Activated CD8-positive, alpha-beta memory T cell treated with anti-CD3 and anti-CD28 coated beads, Interleukin-2, amount 50 U/mL, for 4 hours (primary cell): ENCODE measurements at places on chromosomes 1 and 21.

DNA sequence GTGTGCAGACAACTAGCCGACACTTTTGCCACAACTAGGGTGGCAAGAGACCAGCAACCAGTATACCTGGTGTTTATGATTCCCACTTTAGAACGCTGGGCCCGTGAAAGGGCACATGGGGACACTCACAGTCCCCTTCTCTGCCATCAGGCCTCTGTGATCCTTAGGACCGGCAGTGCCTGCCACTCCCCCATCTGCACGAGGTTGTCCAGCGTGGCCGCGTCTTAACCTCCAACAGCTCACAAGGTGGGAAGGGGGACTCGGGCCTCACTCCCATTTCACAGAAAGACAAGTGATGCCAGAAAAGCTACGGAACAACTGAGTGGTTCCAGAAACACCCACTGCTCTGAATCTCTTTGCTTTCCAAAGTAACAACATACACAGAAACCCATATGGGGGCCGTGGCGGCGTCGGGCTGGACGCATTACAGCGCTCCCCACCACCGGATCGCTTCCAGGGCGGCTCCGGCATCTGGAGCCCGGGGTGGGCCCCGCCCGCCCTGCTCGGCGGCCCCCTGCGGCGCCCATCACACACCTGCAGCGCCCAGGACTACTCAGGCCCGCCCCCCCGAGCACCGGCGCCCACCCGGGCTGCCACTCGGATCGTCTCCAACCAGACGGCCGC, 1.0 kb downstream of the ZNF496 start:
- no peak for DNase-seq

- DNase-seq = no peak
These were observed 26.5 kb downstream of the TRIM45 start for GRCh38 chr1:117094841-117095604.

GRCh38 chr1:111219557-111220286, 7.8 kb upstream of the CHI3L2 start:
- no peak for DNase-seq

- DNase-seq = no peak
These were observed 2.3 kb downstream of the EVA1C start for GRCh38 chr21:32414579-32415358.

DNA sequence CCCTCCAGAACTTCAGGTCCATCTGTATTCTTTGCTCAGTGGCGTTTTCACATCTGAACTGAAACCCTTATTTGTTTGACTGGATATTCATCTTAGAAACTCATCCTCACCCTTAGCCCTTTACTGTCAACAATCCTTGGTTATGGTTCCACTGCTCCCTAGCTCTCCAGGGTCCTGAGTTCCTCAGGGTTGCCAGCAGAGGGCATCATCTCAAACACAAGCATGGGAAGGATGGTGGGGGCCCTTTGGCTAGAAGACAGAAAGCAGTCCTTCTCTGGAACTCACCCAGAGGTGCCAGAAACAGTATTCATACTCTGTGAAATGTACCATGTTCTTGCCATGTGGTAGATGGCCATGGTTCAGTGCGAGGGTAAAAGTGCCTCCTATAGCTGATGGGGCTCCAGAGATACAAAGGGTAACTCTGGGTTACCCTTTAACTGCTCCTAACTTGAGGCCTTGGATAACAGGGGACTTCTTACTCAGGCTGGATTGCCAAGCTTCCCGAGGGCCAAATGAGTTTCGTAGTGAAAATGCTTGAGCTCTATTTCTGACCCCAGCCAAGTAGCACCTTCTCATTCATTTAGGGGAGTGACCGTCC, 11.3 kb downstream of the NCSTN start:
- DNase-seq = no peak

GRCh38 chr1:228784181-228784580, 48.9 kb downstream of the RHOU start:
- no peak for DNase-seq

DNA sequence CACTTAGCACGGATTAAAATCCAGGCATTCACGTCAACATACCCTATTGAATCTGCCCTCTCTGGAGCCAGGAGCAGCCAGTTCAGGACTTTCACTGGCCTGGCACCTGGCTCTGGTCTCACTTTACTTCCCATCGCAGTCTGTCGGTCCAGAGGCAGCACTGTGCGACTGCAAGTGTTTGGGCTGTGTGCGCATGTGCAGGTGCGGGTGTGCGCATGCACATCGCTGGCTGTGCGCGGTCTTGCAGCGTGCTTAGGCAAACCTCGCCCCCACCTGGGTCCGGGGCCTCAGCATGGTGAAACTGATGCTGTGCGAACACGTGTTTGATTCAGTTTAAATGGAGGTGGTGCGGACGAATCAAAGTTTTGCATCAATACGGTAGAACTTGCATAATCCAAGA, 38.0 kb downstream of the ATF3 start:
- DNase-seq = no peak

DNA sequence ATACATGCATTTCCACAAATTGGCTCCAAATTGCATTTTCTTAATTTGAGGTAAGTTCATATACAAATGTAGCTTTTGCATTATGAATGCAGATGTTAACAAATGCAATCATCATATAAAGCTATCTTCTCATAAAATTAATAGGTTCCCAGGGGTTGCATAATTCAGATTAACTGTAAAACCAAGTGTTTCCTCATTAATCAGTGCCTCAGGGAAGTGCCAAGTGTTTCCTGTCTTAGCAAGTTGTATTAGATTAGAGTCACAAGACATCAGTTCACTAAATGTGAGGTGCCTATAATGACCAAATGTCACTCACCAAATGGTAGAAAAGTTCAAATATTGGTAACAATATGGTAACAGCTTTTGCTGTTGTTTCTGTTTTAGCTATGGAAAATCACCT, 140.8 kb downstream of the PTGER3 start:
- no peak for DNase-seq

DNA sequence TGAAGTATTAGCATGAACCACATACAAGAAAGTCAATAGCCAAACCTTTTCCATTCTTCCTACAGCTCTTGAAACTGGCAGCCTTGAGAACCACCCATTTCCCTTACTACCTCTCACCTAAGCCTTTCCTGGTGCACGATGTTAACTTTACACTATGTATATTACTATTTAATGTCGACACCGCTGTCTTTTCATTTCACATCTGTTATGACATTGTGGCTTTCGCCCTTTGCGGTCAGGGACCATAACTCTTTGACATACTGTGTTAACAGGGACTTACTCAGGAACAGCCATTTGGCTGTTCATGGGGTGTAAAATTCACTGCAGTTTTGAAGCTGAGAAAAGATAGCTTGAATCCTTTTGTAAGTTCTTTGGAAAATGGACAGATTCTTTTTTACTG, 21.1 kb upstream of the GPR88 start:
- no peak for DNase-seq

DNA sequence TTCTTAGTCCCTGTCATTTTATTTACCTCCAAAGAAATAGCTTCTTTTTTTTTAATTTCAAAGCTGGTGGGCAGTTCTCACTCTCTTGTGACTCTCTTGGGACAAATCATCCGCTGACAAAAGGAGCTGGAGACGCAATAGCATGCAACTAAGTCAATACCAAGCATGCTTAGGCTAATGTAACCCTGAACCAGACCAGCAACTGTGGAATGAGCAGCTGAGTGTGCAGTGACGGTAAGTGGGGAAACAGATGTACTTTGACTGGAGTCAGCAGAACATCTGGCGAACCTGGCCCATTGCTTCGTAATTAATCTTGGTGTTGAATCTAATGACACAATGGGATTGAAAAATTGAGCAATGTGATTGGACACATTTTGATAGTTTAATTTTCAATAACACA, 280.7 kb upstream of the PLXNA2 start:
- no peak for DNase-seq

DNA sequence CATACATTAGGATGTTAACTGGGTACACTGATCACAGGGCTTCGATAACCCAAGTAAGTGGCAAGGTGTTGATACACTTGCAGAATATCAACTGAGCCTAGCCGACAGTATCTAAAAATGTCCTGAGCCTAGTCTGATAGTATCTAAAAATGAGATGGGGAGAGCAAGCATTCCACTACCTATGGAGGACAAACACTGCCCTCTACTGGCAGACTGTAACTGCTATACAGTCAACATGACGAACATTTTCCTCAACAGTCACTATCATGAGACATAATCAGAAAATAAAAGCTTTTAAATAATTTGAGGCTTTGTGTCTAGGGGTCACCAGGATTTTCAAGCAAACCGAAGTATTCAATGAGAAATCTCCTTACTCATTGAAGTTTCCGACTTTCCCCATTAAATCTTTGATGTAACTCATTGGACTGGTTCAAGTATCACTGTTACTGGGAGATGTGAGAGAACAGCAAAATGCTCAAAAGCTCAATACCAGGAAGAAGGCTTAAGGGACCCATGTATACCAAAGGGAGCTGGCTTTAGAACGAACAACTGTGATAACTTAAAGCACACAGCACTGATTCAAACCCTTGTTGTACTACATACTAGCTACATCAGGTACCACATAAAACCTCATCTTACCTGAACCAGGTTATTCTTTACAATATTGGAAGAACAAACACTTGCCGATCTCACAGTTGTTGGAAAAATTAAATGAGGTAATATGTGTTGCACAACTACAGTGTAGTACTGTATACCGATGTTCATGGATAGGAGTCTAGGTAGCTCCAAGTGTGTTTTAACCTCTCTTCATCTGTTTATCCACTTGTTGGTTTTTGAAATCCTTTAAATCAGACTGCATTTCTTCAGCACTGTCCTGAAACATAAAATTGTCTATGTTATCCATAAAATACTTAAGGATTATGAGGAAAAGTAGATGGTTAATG, 31.1 kb upstream of the SLC45A3 start:
- DNase-seq = peak; percentile 61

DNA sequence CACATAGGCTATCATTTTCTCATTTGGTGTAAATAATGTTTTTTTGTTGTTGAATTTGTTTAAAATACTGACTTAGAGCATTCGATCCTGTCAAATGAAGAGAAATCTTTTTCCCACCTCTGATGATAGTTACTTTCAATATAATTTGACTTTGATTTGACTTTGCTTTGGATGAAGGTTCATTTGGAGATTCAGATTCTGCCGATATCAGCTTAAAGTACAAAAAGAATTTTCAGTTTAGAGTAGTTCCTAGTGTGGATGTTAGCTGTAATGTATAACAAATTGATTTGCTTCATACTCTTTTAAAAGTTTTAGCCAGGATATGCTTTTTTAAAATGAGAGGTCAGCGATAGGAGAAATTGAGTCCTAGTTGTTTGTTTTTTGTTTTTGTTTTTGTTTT, 9.9 kb downstream of the STX12 start:
- no peak for DNase-seq

- DNase-seq = no peak
These were observed 53.4 kb downstream of the SSBP3 start for GRCh38 chr1:54352755-54353154.

GRCh38 chr21:33368124-33368523, 35.1 kb upstream of the IFNGR2 start:
- no peak for DNase-seq
